Iris pigment epithelial cell (primary cell): ENCODE measurements at places on chromosomes 11 and 22.

GRCh38 chr11:1074244-1075221 is at the start of gene MUC2:
Gene MUC2, plus strand, starts transcription at chr11:1074874.
- DNase-seq = no peak

DNA sequence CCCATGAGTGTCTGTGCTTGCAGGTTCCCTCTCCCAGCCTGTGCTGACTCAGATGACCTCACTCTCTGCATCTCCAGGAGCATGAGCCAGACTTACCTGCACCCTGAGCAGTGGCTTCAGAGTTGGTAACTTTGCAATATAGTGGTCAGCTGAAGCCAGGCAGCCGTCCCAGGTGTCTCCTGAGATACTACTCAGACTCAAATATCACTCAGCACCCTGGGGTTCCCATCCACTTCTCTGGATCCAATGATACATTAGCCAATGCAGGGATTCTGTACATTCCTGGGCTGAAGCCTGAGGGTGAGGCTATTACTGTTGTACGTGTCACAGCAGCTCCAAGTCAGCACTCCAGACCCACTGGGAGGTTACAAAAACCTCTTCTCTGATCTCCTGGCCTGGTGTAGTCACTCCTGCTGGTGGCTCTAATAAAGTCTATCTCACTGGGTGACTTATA is 87.8 kb upstream of the TOP3B start:
- peak; percentile 6 for DNase-seq

DNA sequence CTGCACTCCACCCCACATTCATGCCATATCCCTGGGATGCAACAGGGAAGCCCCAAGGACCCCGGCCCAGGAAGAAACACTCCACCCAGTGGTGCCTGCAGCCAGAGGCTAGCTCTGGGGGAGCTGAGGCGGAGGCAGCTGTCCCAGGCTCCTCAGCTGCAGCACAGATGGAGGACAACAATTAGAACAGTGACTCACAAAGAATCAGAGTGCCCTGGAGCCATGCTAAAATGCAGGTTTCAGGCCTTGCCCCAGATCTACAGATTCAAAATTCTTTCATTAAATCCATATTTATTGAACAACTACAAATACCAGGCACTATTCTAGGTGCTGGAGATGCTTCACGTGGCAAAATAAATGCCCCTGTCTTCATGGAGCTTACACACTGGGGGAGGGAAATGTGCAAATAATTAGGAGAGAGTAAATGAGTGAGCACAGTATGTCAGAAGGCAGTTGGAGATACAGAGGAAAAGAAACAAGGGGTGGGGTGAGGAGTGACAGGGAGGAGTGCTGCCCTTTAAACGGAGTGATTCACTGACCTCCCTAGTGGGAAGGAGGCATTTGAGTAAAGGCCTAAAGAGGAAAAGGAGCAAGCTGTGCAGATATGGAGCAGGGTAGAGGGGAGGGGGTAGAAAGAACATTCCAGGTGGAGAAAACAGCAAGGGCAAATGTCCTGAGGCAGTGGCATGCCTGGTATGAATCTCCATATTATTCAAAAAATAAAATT is 73.3 kb upstream of the CSNK2A3 start:
- DNase-seq = no peak

GRCh38 chr22:29345932-29346331 is 30.4 kb upstream of the RASL10A start:
- DNase-seq = peak; percentile 68

DNA sequence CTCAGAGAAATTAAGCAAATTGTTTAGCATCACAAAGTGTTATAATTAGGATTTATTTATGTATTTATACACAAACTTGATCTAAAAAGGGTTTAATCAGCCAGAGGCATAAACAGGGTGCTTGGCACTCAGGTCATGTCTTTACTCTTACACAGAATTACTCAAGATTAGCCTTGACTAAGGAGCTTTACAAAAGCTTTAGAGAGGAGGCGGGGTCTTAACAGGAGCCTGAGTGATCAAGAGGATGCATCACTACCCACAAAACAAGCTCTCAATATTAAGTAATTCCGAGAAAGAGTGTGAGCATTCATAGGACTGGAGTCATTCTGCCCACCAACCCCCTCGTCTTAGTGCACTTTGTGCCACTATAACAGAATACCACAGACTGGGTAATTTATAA is 103.0 kb downstream of the SPATA19 start:
- DNase-seq = no peak

- no peak for DNase-seq
Measured at GRCh38 chr22:20450551-20450906, 12.9 kb upstream of the SCARF2 start.

- no peak for DNase-seq
Measured at GRCh38 chr11:83161610-83162199, 4.8 kb downstream of the PCF11 start.
